COR-L47 (cell line): ENCODE measurements at places on chromosomes 11 and 22.

DNA sequence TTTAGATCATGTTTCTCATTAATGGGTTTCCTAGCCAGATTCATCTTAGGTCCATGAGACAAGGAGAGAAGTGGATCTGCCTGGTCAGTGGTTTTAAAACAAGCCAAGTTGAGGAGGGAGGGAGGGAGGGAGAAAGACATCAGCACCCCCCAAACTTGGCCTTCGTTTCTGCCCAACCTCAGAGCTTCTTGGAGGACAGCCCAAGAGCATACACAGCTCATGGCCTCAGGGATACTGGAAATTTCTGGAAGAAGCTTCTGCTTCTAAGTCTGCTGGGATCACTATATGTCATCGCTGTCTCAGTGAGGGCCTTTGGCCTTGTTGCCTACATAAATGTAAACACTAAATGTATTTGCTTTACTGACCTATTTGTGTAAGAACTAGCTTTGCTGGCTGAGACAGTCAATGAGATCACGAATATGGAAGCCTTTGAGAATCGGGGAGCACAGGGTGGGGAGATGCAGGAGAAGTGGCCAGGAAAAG, 375.1 kb downstream of the BUD13 start:
- DNase-seq, result no peak

GRCh38 chr22:49499433-49500075, 328.1 kb downstream of the BRD1 start:
- DNase-seq, result no peak

- DNase-seq, result peak; percentile 42
Observed at GRCh38 chr11:33624083-33624482, 76.5 kb downstream of the C11orf91 start.

DNA sequence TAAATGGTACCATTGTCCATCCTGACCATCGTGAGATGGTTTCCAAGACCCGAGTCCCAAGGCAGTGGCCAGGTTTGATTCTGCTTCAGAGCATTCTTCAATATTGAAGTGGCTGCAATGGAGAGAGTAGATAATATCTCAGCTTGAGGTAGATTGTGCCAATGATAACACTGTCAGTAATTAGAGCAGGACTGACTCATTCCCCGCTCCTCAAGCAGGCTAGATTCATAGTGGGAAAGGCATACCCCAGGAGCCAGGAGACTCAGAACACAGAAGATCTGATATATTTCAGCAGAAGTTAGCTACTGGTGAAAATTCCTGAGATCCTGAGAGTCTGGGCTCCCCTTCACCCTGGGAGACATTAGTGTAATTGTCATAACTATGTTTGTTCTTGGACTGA, 55.6 kb upstream of the LARGE1 start:
- DNase-seq, result no peak

- peak; percentile 44 for DNase-seq
Observed at GRCh38 chr11:47980088-47980906, at the start of gene PTPRJ. TSS of gene PTPRJ (plus strand) at chr11:47980559. CDS start at chr11:47980913, 354 bp downstream.

GRCh38 chr11:10498022-10498400, 42.9 kb downstream of the AMPD3 start:
- DNase-seq, result no peak
